ENCODE measurements at places on chromosomes 4 and X. TPM values are rescaled to one million over a fixed set of nuclear protein-coding genes. Genes with fewer than 3 reads are reported as not detected.

The EPGN gene
- not detected for total RNA-seq

The FAM9B gene
- total RNA-seq, result not detected

DNA sequence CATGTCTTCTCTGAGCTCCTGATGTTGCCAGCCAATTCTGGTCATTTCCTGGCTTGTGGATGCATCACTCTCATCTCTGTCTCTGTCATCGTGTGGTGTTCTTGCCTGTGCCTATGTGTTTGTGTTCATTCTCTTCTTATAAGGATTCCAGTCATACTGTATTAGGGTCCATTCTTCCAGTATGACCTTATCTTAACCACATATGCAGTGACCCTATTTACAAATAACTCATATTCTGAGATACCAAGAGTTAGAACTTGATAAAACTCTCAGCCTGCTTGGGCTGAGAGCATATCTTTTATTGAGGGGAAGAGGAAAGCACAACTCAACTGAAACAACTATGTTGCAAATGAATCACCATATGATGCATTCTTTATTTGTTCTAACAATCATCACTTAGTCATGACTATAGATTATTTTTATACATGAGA, 189.0 kb upstream of the ANXA10 start:
- DNase-seq, result peak; percentile 68

The SSX1 gene
- total RNA-seq, result not detected

DNA sequence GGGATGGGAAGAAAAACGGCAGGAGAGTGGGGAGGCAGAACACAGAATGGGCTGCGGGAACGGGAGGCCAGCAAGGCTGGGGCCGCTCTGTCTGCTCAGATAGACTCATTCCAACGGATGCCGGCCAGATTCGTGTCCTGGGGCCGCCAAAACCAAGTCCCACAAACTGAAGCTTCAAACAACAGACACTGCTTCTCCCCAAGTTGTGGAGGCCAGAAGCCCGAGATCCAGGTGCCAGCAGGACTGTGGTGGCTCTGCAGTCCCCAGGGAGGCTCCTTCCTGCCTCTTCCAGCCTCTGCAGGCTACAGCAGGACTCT, 100.6 kb downstream of the ADRA2C start:
- DNase-seq, result no peak

DNA sequence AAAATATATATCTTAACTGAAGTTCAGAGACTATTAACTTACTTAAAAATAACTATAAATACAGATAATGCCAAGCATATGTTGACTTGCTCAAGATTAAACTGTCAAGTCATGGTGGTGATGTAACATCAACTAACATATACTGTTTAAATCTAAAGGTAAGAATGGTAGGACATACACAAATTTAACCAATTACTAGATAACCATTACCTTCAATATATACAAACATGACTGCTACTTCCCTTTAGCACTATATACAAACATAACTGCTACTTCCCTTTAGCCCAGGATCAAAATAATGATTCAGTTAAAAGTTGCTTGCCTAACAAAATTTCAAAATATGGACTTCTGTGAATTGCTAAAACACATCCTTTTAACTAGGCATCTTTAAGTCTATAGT, 14.9 kb downstream of the HNRNPD start:
- no peak for DNase-seq

- no peak for DNase-seq
These were observed 209.7 kb upstream of the RADX start for GRCh38 chrX:106401965-106402559.
